Transverse colon (tissue), 4 donors: ENCODE measurements at places on chromosomes 12 and 14.

DNA sequence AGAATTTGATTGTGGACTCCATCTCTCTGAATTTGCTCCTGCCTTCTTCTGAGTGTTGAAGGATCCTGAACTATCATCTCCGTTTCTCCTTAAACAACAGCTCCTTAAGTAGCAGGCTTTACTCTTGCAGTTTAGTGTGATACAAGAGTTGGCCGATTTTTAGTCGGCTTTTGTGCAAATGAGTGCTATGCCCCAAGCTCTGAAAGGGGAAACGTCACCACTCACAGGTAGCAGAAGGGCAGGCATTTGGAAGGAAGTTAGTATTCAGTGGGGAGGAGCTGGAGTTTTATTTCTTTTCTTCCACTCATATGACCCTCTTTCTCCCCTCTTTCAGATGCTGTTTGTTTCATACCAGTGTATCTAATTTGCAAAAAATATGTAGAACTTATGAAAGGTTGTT, 36.5 kb upstream of the LRRC10 start:
- DNase-seq = no peak

DNA sequence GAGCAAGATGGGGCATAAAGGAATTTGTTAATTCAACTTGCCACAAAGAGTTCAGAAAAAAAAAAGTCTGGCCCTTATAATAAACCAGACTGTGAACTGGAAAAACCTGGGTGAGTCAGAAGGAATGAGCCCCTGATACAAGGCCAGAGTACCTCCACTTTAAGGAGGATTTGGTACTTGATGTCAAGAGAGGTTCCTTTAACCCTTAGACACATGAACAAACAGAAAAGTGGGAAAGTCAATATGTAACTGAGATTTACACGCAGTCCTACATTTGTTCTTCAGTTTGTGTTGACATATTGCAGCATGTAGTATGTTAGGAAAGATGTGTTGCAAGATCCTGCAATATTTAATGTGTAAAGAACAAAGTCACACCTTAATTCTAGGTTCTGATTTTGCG, 14.2 kb upstream of the SLC38A4 start:
- DNase-seq = no peak

DNA sequence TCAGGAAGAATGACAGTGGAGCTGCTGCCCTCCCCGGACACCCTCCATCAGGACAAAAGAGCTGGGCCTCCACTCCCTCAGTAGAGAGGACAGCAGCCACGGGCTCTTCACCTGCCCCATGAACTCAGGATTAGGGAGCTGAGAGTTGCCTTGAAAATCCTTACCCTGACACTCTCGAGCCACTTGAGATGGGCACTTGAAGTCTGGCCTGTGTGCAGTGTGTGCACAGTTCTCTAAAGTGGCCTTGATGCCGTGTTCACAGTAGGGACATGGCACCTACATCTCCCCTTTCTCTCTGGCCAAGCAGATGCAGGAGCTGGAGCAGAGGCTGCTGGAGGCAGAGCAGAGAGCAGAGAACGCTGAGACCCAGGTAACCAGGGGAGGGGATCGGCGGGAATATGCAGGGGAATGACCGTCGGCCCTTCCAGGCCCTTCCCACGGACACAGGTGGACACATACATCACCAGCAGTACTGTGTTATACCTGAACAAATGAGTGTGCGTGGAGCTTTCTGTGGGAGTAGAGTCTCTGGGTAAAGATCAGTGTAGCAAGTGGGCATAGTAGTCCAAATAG, 22.5 kb downstream of the PLEKHH1 start:
- no peak for DNase-seq

- DNase-seq = no peak
These were observed 34.6 kb upstream of the EVL start for GRCh38 chr14:100030452-100031153.
